Amniotic epithelial cell (primary cell): ENCODE measurements at places on chromosomes 11 and 22.
A peak's percentile ranks its signal among the peaks of the same experiment; 100 is the strongest.

- DNase-seq: no peak
These were observed 43.0 kb downstream of the TRMU start for GRCh38 chr22:46378426-46379065.

DNA sequence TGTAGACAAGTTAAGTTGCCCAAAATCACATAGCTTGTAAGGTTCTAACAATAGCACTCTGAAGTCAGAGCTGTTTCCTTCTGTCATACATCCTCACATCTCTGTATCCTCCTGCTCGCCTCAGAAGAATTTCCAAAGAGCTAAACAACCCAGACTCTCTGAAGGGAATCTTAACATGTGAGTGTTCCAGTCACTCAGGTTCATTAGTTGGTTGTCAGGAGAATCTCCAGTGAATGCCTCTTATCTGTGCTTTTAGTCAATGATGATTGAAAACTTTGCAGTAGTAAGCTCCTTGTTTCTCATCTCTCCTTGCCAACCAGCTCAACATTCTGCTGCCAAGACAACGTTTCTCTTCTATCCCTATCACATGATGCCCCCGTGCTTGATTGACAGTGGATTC is 195.5 kb downstream of the C11orf91 start:
- DNase-seq: no peak

DNA sequence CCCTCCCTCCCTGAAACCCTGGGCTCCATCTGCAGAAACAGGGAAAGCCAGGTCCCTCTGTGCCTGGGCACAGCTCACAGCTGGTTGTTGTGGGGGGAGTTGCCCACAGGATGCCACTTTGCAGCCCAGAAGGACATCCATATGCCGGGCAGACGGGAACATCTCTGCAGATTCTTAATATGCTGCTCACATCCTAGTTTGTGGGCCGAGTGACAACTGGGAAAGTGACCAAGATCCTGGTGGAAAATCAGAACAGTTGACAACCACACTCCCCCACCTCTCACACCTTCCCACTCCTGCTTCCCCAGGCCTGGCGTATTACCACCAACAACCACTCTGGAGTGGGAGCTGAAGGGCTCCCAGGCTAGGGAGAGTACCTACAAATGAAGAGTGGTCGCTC is 7.3 kb upstream of the SCGB1A1 start:
- no peak for DNase-seq

- peak; percentile 64 for DNase-seq
These were observed 10.2 kb downstream of the SIRT3 start for GRCh38 chr11:225734-226453.

- no peak for DNase-seq
These were observed 220.3 kb upstream of the SESN3 start for GRCh38 chr11:95451261-95451660.

DNA sequence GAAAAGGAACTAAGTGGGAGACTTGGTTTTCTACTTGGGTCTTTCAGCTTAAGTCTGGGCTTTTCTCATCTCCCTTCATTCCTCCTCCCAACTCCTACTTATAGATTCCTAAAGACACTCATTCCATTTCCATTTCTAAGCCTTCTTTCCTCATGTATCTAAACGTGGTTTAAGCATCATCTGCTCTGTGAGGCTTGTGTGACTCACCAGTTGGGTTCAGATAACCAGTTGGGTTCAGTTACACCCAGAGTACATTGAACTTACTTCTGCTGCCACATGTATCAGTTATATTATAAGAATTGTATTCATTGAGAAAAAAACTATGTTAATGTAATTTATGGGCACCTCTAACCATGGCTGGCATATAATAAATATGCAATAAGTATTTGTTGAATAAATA is 831.2 kb upstream of the CCDC90B start:
- DNase-seq: peak; percentile 17

- DNase-seq: no peak
These were observed 20.4 kb downstream of the FAM168A start for GRCh38 chr11:73577496-73577917.

DNA sequence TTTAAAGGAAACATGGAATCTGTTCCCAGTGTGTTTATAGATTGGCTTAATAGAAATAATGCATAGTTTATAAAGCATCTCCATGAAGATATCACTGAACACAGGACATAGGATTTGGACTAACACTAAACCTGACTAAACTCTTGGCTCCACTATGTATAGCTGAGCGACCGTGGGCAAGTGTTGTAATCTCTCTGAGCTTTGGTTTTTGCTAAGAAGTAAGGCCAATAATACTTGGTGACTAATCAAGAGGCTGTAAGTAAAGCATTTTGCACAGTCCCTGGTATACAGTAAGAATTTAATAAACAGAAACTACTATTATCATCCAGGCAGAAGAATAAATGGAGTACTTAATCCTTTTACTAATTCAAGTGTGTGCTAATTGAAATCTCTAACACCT is 125.5 kb upstream of the MTMR2 start:
- peak; percentile 78 for DNase-seq

DNA sequence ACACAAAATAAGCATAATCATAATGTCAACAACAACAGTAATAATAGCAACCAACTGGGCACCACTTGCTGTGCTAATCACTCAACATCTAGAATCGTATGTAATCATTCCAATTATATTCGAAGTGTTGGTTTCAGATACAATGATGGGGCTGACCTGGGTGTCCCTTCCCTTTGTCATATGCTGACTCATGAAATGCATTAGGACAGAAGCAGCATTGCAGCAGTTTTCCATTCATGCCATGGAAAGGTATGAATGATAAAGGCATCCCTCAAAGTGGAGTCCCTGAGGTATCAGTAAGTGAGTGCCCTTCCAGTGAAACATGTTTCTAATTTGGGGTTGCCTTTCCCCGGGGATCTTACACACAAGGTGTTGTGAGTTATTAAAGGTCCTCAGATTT is 46.3 kb upstream of the ANO3 start:
- DNase-seq: no peak

GRCh38 chr11:101428918-101429317 is 154.9 kb downstream of the TRPC6 start:
- peak; percentile 19 for DNase-seq

GRCh38 chr11:118956847-118957469 is 860 bp downstream of the UPK2 start:
- DNase-seq: no peak

GRCh38 chr11:103662880-103663279 is 373.6 kb upstream of the DDI1 start:
- DNase-seq: no peak

GRCh38 chr11:85725510-85726258 is 39.7 kb upstream of the CCDC89 start:
- DNase-seq: peak; percentile 85

- no peak for DNase-seq
These were observed 395.2 kb upstream of the CNTN5 start for GRCh38 chr11:98625526-98625925.

- DNase-seq: no peak
These were observed at the start of gene SRSF8 for GRCh38 chr11:95066716-95067038. Gene SRSF8 (plus strand): TSS chr11:95066919. CDS start chr11:95067227, 308 bp downstream.

- no peak for DNase-seq
These were observed 21.0 kb downstream of the ARFGAP3 start for GRCh38 chr22:42836026-42836425.

DNA sequence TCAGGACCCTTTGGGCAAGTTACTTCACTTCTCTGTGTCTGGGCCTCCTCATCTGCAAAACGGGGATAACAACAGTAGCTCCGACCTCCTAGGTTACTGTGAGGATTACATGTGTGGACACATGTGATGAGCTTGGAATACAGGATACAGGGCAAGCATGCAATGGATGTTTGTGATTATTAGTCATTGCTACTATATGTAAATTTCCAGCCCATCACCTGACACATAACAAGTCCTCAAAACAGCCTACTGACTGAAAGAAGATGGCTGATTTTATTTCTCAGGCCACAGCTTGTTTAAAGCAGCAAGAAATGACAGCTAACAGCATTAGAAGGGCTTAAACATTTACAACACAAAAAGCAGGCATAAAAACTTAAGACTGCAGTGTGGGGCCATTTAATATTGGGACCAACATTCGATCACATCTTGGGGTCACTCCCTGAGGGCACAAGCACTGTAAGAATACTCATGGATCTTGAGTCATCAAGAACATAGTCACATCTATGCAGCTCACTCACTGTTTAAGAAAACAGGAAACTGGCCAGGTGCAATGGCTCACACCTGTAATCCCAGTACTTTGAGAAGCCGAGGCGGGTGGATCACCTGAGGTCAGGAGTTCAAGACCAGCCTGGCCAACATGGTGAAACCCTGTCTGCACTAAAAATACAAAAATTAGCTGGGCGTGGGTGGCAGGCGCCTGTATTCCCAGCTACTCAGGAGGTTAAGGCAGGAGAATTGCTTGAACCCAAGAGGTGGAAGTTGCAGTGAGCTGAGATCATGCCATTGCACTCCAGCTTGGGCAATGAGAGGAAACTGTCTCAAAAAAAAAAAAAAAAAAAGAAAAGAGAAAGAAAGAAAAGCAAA is 49.5 kb downstream of the ABTB2 start:
- no peak for DNase-seq
